Stimulated activated CD4-positive, alpha-beta T cell treated with anti-CD3 and anti-CD28 coated beads, Interleukin-1b, Interleukin-23, amount 100 ng/mL, for 1 hour (primary cell): ENCODE measurements at places on chromosomes 2 and 18.

DNA sequence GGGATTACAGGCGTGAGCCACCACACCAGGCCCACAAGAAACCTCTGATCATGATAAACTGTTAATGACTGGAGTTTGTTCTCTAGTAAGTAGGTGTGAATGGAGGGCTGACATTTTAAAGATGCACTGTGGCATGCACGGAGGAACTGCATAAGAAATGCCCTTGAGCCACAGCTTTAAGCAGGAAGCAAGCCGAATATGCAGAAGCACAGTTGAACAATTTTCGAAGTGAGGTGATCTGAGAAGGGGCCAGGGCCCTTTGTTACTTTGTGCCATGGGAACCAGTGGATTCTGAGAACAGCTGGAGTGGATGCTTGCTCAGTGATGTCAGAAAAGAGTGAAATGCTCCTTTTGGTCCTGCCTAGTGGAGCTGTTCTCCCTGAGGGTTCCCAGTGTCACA lies 16.3 kb downstream of the FECH start:
- DNase-seq, result no peak

DNA sequence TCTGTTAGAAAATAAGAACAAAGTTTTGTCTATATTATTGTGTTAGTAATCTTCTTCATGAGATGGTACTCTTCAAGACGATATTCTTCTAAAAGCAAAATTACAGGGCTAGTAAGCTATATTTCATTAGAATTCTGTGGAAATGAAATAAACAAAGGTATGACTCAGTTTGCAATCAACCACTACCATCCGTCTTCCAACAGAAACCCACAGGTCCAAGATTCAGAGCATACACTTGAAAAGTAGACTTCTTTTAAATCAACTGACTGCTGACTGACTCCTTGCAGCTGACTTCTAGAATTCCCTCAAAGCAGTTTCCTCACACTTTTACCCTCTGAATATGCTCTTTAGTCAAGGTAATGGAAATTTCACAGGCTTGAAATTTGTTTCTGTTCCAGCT lies 193.7 kb downstream of the GCA start:
- DNase-seq, result no peak

DNA sequence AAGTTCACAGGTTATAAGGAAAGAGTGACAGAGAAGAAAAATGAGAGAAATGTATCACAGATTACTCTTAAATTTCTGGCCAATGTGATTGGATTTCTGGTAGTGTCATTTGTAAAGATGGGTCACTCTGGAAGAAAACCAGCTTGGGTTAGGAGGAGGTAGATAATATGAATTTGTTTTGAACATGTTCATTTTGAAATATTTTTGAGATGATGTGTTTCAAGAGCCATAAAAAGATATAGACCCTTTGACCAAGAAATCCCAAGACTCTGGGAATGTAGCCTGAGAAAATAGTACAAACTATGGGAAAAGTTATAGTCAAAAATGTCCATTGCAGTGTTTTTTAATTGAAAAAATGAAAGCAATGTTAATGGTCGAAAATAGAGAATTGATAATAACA lies 70.7 kb downstream of the CALCRL start:
- DNase-seq, result no peak

- DNase-seq, result no peak
Measured at GRCh38 chr2:16332681-16333557, 332.7 kb downstream of the CYRIA start.

DNA sequence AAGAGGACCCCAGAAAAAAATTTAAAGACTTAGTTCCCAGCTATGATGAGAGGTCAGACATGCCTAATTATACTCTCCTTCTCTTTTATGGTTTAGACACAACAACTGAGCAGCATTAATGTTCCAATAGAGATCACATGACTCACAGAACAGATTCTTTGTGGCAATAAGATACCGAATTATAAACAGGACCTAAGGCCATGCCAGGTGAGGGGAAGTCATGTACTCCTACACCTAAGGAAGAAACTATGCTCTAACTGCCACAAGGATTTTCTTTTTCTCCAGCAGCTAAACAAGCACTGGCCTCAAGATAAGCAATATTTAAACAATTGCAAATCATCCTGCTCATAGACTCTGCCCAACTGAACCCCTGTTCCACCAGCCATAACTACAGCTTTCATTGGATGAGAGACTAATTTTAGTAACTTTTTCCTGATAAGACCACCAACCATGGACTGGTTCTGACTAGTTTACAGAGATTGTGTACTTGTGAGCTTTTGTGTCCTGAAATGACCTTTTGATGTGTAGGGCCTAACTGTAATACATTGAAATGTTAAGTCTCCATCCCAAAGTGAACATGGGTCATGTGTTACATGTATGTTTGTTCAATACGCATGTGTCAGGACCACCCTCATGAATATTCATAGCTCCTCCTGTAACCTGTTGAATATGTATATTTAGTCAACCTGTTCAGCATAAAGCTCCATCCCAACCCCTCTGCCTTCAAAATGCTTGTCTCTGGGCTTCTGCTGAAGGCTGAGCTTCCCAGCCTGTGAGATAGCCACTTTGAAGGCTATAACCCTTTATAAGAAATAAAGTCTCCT lies 21.6 kb upstream of the NFE2L2 start:
- DNase-seq, result no peak

DNA sequence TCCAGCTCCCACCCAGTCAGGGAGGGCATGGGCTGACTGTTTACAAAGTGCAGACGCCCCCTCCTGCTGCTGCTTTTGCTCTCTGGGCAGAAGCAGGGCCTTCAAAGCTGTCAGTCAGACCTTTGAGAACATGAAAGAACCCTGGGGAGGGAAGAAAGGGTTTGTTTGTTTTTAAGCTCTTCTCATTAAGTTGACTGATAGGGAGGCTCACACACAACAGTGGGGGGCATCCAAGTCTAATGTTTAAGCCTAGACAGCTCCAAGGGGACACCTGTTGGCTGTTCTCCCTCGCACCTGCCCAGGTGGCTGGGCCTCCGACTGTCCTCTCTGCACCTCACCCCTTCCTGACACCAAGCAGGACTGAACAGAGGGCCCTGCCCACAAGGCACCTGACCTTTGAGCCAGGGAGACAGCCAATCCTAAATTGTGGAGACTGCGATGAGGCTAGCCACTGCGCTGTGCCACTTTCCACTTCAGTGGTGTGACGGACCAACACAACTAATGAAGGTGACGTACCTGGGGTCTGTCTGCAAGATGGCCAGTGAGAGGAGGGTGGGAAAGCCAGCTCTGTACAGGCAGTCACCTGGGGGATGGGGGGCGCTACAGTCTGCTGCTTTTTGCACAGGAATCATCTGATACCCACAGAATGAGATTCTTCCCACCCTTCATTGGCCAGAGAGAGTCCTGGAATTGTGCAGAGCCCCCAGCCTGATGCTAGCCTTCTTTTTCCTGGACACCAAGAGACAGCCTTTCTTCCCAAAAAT lies 16.3 kb downstream of the ST6GAL2 start:
- no peak for DNase-seq

DNA sequence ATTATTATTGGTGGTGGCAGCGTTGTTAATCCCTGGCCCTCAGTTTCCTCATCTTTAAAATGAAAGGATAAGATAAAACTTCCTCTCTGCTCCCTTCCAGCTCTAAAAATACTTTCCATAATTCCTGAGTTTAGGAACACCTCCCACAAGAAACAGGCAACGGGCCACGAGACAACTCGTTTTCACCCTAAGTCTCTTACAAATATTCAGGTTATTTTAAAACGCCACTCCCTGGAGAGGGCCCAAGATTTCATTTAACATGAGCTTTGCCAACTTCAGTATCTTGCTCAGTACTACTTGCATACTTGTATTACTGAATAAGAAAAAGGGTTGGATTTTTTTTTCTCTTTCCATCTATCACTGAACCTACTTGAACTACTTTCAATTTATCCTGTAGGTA lies 611.1 kb upstream of the FANCL start:
- DNase-seq, result no peak

DNA sequence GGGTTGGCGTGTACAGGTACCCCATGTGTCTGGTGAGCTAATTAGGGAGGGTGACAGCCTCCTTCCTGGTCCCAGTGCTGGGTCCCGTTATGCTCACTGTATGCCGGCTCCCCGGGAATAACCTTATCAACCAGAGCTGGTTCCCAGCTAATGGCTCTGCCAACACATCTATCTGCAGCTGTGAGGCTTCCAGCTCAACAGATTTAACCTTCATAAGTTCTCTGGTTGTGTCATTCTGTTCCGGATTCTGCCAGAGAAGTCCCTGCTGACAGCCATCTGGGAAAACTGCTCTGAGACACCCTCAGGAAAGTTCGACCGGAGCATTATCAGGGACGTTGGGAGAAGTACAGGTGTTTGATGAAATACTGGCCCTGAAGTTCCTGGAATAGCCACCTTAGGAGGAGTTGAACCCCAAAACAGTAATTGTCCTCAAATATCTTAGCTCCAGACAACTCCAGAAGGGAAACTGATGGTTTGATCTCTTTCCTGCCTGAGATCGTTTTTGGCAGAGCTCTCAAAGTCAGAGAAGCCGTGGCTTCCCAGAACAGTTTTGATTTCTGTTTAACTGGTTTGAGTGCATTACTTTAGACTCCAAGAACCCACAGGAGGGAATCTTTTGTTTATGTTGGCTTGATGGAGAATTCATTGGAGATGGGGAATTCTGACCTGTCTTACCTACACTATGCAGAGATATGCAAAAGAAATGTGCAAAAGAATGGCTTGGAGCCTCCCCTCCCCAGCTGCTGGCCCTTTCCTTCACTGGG lies 39.4 kb upstream of the TXNDC2 start:
- no peak for DNase-seq

- no peak for DNase-seq
Measured at GRCh38 chr2:137817058-137817457, 147.2 kb upstream of the HNMT start.

- DNase-seq, result no peak
Measured at GRCh38 chr2:61425605-61426155, 45.2 kb downstream of the USP34 start.

- DNase-seq, result no peak
Measured at GRCh38 chr18:12314591-12315305, 6.7 kb downstream of the TUBB6 start.

DNA sequence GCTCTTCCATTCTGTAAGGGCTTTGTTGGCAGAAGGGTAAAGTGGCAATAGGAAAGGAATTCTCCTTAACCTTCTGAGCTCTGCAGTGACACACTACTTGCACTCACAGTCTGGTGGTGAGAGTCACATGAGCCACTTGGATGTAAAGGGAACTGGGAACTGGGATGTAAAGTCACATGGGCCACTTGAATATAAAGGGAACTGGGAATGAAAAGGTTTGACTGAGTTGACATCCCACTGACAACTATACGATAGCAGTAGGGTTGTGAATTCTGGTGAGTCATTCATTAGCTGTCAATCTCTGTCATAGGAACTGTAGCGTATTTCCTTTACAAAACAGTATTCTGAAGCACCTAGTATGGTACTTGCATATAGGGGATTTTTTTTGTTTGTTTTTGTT lies 5.5 kb downstream of the RPE start:
- DNase-seq, result no peak

DNA sequence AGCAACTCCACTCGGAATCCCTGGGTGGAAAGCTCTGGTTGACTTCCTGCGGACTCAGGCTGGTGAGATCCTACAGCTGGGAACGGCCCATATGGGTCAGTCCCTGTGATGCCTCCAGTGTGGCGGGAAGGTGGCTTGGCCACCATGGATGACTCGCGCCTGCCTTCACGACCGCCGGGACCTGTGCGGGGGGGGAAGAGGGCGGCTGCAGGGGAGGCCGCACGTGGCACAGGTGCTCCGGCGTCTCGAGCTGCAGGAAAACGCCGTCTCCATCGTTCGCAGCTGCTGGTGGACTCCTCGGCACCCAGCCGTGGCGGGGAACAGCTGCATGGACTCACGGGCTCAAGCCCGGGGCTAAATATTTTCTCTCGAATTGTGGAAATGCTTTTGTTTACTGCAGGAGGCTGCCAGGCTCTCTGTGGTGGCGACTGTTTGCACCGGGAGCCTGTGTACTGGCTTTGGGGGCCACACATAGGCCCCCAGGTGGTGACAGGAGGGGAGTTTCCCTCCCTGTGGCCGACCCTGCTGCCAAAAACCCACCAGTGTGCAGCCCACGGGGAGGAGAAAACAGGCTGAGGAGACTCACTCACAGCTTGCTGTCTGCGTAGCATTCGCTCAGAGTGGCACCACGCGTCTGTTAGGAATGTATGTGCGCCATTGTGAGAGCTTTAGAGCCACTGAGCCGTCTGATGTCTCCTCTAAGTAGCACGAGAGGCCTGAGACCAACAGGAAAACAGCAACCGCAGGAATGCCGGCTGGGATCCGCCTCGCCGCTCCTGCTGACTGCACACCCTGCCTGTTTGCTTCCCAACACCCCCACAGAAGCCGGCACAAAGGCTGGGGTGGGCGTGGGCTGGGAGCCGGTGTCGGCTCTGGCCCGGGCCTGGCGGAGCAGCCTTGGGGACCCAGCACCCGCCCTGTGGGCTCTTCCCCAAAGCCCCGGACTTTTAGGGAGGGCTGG lies 89.2 kb downstream of the NFATC1 start:
- DNase-seq, result no peak

GRCh38 chr18:79902075-79902474 lies 49.4 kb downstream of the SLC66A2 start:
- DNase-seq, result no peak

DNA sequence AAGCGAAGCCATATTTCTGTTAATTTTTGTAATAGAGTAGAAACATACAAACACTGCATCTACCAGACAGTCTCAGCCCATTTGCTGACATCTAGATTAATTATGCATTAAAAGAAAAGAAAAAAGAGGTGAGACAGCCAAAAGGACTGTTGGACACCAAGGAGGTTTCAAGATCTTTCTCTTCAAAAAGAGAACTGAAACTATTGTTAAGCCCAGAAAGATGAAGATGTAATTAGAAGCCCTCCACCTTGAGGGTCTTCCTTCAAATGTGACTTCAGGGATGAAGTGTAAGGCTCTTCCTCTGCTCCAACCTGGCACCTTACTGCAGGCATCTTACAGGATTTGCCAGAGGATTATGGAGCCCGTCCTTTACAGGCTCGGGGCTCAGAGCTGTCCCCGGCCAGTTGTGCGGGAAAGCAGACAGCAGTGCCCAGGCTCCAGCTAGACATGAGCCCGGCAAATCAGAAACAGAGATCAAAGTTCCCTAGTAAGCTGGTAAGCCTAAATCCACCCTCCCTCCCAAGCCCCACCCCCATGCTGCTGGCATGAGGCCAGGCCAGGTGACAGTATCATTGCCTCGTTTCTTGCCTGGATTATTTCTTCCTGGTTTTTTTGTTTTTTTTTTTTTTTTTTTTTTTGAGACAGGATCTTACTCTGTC lies 38.9 kb downstream of the ADI1 start:
- no peak for DNase-seq

DNA sequence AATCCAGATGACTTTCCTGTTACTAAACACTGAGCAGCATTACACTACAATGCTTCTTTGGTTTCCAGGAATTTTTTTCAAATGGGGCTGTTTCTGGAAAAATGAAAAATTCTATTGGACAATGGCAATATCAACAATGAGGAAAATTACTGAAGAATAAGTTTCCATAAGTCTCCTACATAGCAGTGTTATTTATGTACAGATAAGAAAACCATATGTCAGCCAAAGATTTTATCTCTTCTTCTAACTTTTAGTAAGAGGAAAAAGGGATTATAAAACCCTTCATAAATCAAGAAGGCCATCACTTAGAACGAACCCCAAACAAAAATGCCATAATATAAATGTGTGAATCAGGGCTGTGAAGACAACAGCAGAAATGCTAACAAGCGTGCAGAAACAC lies 31.6 kb upstream of the NOSTRIN start:
- no peak for DNase-seq
